Stimulated activated CD8-positive, alpha-beta memory T cell treated with anti-CD3 and anti-CD28 coated beads, Interleukin-15, amount 100 ng/mL, for 24 hours (primary cell): ENCODE measurements at places on chromosomes 3 and 15.

DNA sequence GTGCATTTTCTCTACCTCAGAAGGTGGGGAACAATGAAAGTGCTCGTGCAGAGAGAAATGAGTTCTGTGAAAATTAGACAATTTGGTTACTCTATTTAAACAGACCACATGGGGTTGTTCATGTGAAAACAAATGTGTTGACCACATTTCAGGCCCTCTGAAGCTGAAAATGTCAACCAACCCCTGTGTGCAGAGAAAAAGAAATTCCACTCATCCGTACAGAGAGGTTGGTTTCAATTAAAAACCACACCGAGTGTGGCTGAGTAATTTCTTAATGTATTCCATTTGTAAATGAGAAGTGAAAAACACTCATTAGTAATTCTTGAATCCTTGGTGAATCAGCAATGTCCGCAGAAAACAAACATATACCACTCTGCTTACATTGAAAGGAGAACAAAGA lies 46.9 kb upstream of the SLC7A14 start:
- no peak for DNase-seq

- DNase-seq = no peak
Observed at GRCh38 chr15:45136378-45136764, 6.6 kb downstream of the DUOX1 start.

GRCh38 chr3:190014940-190015339 lies 105.8 kb downstream of the P3H2 start:
- DNase-seq = no peak

DNA sequence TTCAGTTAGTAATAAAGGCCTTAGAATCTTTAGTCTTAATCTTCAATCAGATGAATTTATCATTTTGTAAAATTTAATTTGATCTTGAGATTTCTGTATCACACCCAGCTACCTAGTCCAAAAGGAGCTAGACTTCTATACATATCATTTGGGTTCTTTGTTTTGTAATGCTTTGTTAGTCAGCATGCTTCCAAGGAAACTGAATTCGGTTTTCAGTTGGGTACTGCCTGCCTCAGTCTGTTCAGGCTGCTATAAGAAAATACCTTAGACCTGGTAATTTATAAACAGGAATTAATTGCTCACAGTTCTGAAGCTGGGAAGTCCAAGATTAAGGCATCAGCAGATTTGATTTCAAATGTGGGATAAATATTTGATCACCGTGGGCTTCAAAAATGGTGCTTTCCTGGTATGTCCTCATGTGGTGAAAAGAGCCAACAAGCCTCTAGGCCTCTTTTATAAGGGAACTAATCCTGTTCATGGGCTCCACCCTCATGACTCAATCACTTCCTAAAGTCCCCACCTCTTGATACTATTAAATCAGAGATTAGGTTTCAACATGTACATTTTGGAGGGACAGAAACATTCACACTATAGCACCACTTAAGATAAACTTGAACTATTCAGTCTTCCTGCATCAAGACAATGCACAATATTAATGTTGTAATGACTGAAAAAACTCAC lies 800.7 kb downstream of the NAALADL2 start:
- no peak for DNase-seq

DNA sequence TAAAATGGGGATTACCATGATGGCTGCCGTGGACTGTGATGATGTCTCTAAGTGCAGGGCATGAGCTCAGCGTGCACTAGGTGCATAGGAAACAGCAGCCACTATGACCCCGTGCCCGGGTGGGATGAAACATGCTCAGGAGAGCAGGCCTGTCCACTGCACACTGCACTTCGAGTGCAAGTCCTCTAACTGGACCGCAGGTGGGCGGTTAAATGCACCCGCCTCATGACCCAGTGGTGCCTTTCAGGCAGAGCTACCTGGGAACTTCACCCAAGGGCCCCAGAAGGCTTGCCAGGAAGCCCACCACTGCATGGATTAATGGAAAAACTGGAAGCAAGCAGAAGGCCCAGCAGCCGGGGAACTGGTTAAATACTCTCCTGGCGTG lies 34.0 kb downstream of the PRKCD start:
- DNase-seq = no peak

DNA sequence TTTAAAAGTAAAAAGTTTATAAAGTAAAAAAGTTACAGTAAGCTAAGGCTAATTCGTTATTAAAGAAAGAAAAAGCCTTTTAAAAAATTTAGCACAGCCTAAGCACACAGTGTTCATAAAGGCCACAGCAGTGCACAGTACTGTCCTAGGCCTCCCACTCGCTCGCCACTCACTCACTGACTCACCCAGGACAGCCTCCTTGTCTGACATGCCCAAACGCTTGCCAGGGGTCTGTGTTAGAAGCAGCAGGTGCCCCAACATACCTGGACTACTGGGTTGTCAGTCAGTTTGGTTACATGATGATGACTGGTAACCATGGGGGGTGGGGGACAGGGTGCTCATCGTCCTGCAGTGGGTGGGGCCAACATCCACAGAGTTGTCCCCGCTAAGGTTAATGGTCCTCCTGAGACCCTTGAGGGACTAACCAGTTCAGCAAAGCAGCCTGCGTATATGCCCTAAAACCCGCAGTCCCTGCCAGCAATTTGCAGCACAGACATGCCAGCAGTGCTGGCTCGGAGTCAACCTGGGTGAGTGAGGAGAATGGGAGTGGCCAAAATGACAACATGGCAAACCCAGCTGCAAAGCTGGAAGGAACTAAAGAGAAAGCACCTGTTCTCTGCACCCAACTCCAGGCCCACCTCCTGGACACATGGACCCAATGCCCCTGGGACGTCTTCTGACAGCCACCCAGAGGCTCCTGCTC lies 49.2 kb downstream of the CYFIP1 start:
- no peak for DNase-seq

DNA sequence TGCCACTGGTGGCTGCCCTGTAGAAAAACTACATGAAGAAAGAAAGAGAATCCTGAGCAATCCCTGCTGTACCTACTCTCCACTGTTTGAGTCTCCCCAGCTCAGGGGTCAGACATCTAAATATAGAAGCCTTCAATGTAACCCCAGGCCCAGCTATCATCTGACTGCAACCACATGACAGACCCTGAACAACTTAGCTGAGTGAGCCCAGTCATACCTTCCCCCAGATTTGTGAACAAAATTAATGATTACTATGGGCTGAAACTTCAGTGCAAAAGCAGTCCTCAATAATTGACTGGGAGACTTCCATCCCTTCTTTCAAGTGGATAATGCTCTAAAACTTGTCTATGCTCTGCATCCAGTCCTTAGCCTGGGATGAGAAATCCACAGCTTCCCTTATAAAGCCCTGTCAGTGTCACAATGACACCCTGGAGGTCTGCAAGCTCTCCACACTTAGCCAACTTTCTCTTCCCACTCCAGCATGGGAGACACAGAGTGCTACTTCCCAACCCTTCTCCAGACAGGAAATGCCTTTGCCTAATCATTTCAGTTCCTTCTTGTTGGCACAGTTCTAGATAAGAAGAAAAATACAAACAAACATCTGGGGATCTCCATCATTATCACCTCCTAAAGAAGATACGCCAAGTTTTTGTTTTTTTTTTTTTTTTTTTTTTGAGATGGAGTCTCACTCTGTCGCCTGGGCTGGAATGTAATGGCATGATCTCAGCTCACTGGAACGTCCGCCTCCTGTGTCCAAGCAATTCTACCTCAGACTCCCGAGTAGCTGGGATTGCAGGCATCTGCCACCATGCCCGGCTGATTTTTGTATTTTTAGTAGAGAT lies 198.5 kb upstream of the GADL1 start:
- DNase-seq = no peak

DNA sequence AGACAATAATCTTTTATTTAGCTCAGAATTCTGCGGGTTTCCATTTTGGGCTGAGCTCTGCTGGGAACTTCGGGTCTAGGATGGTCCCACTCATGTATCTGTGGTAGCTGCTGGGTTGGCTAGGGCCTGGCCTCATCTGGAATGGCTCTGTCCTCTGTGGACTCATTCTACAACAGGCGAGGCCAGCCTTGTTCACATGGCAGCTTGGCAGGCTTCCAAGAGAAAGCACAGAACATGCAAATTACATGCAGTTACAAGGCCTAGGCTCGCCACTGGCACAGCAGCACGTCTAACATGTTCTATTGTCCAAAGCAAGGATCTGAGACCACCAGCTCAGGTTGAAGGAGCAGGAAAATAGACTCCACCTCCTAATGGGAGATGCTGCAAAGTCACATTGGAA lies 431.4 kb downstream of the PDCD6IP start:
- DNase-seq = no peak

DNA sequence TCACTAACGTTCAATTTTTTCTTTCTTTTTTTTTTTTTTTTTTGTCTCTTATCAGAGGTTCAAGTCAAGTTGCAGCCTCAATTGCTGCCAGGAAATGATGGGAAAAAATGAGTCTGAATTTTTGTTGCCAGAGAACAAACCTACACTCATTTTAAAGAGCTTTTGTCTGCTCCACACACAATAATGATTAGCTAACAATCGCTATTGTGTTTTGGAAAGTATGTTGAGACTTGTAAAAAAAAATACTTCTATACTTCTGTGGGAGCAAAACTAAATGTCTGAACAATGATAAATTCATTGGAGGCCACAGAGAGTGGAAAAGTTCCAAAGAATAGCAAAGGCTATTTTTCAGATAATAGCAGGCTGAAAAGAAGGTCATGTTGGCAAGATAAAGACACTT lies 176.3 kb upstream of the LMCD1 start:
- DNase-seq = no peak

- no peak for DNase-seq
Observed at GRCh38 chr3:174409086-174409743, 449.9 kb upstream of the NAALADL2 start.

DNA sequence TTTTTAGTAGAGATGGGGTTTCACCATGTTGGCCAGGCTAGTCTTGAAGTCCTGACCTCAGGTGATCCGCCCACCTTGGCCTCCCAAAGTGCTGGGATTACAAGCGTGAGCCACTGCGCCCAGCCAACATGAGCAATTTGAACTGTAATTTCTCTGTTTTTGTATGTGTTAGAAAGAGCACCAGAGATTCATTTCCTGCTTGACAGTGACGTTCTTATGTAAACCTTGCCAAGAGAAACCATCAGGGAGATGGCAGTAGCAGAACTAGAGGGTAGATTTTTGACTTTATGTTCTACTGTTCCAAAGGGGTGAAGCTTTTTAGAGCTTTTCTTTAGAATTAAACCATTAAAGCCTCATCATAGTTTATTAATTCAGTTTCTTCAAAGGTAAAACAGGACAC lies 148.1 kb upstream of the UMPS start:
- DNase-seq = no peak

GRCh38 chr15:44243141-44243540 lies 45.4 kb upstream of the GOLM2 start:
- no peak for DNase-seq

- no peak for DNase-seq
Observed at GRCh38 chr3:117135207-117135606, 425.6 kb downstream of the TUSC7 start.

DNA sequence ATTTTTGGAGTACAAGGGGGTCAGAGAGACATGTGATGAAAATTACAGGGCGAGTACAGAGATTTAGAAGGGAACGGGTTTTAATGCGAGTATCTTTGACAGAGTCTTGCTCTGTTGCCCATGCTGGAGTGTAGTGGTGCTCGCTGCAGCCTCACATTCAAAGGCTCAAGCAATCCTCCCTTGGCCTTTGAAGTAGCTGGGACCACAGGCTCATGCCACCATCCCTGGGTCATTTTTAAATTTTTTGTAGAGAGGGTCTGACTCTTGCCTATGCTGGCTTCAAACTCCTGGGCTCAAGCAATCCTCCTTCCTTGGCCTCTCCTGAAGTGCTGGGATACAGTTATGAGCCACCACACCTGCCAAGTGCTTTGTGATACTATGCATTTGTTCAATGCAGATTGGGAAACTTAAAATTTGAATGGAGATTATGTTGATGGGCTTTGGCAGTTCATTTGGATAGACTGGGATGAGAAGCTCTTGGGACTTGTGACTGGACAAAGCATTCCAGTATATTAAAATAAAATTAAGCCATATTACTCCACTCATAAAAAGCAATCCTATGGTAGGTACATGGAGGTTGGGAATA lies 4.0 kb upstream of the LMLN start:
- DNase-seq = no peak

- no peak for DNase-seq
Observed at GRCh38 chr3:17140670-17141505, 256.1 kb downstream of the PLCL2 start.

- DNase-seq = no peak
Observed at GRCh38 chr3:143653493-143653892, 194.8 kb downstream of the SLC9A9 start.

DNA sequence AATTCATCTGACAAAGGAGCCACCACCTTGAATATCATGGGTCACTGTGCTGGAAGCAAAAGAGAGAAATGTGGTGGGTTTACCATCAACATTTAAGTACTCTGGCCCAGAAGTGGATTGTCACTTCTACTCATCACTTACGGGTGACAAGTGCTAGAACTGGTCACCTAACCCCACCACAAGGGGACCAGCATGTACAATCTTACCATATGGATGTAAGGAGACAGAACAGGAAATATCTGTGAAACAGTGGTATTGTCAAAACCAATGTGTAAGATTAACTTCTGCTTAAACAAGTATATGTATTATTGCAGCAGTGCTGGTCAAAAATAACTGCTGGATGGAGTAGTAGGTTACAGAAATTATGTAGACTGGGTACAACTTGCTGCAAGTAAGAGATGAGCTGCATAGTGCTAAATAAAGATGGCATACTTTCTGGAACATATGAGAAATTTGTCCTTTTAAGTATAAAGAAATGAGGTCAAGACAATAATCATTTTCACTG lies 171.8 kb downstream of the POTEB3 start:
- DNase-seq = no peak

- no peak for DNase-seq
Observed at GRCh38 chr15:80712956-80713355, 17.8 kb downstream of the ABHD17C start.

DNA sequence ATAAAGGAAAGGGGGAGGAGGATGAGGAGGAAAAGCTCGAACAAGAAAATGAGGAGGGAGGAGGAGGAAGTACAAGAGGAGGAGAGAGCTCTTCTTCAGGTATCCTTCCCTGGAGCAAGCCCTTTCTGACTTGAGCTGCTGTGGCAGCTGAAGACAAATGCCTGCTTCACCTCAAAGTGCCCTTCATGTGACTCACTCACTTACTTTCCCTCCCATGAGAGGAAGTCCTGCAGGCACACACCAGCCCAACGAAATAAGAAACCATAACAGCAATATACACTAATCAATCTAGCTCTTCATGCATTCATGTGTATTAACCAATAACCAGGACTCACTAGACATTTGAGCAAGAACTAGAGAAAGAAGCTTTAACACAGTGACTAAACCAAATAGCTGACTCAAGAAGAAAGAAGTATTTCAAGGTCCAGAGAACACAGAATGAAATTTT lies 251.9 kb downstream of the IGSF11 start:
- no peak for DNase-seq
